Fibroblast of skin of right biceps (primary cell): ENCODE measurements at places on chromosomes 4 and X.

- no peak for DNase-seq
Measured at GRCh38 chr4:13794819-13795565, 167.5 kb upstream of the BOD1L1 start.

DNA sequence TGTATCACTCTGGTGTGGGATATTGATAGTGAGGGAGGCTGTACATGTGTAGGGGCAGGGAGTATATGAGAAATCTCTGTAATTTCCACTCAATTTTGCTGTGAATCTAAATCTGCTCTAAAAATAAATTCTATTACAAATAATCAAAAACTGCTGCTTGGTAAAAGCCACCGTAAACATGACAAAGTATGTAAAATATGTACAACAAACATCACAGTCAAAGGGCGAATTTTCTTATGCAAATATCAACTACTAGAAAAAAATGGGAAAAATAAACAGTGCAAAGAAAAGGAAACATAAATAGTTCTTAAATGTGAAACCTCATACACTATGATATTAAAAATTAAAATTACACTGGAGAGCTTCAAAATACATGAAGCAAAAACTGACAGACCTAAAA is 105.1 kb upstream of the DCLK2 start:
- no peak for DNase-seq

GRCh38 chr4:23114538-23114937 is 421.8 kb downstream of the GBA3 start:
- DNase-seq = no peak

DNA sequence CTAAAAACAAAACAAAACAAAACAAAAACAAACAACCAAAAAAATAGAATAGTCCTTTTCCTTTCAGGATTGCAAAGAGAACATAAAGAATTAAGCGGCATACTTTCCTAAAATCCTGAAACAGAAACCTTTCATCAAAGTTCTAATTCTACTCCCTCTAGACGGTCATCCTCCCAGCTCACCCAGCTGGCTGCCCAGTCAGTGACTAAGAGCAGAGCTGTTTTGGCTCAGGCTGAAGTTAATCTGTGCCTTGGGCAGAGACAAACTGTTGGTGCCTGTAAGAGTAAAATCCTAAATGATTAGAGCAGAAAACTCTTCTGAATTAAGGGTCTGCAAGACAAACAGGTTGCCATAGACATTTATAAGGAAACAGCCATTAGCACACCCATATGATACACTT is 17.6 kb upstream of the WAS start:
- DNase-seq = no peak

DNA sequence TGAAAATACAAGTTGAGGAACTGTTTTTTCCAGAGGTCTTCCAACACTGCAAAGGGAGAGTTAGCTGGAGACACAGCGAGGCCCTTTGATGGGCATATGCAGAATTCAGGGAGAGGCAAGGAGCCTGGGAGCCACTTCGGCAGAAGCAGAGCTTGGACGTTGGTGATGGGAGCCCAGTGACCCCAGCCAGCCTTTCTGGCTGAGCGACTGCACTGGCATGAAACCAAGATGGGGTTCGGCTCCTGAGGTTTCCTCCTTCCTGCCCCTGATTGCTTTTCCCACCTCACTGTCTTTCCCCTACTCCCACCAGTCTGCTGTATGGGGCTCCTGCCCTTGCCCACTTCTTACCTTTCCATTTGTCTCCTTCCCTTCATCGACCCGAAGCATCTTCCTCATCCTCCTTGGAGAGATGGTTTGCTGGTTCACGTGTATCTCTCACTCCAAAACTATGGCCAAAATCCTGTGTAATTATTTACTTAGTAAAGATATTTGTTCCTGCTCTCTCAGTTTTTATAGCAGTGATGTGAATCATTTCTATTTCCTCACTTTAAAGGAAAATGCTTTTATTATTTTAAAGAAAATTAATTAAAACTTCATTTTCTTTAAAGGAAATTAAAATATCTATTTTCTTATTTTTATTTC is 100.5 kb downstream of the NFKB1 start:
- DNase-seq = no peak

DNA sequence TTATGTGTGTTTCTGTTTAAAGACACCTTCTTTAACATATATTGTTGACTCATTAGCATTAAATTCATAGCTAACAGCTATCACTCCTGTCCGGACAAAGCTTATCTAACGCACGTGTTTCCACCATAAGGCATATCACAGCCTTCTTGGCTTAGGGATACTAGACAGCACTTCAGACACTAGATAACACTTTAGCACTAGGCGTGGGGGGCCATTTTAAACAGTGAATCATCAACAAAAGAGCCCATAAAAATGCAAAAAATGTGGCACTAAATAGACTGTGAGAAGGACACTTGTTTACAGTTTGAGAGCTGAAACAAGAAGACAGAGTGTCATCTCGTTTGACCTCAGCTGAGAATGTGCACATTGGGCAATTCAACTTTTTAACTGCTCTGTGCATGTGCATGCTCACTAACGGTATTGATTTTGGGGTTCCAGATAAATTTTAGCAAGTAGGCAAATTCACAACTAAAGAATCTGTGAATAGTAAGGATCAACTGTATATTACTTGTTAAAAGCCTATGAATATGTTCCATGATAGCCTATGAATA is 58.9 kb upstream of the RAI2 start:
- no peak for DNase-seq

GRCh38 chr4:189279188-189279587 is 661.5 kb upstream of the FRG1 start:
- DNase-seq = peak; percentile 95

GRCh38 chr4:145736241-145736831 is 56.4 kb downstream of the C4orf51 start:
- DNase-seq = peak; percentile 44

GRCh38 chrX:153883163-153883843 is 2.7 kb downstream of the L1CAM start:
- DNase-seq = no peak

GRCh38 chr4:5955201-5955821 is 62.4 kb upstream of the CRMP1 start:
- DNase-seq = no peak

GRCh38 chrX:50842221-50842620 is 28.2 kb upstream of the SHROOM4 start:
- DNase-seq = no peak

DNA sequence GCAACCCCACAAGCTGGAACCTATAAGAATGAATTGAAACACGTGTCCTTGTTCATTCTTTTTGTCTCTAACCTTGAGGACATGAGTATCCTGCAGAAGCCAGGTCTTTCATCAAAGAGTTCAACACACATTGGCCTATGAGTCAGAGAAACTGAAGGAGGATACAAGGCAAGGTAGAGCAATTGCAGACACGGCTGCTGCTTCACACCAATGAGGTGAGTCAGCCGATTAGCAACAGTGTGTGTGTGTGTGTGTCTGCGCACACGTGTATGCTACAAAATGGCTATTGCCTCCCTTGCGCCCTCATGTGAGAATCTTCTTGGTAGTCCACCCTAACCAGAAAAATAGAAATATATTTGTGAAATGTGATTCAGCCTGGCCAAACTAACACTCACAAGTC is 1477.7 kb upstream of the IGFBP7 start:
- DNase-seq = no peak

GRCh38 chr4:94926936-94927335 is 169.2 kb downstream of the BMPR1B start:
- DNase-seq = no peak

GRCh38 chrX:57951666-57952319 is 41.5 kb upstream of the ZXDA start:
- DNase-seq = no peak

- DNase-seq = no peak
Measured at GRCh38 chr4:131063878-131064277, 1967.9 kb downstream of the C4orf33 start.

- DNase-seq = no peak
Measured at GRCh38 chr4:172404676-172405075, 591.5 kb downstream of the GALNTL6 start.

DNA sequence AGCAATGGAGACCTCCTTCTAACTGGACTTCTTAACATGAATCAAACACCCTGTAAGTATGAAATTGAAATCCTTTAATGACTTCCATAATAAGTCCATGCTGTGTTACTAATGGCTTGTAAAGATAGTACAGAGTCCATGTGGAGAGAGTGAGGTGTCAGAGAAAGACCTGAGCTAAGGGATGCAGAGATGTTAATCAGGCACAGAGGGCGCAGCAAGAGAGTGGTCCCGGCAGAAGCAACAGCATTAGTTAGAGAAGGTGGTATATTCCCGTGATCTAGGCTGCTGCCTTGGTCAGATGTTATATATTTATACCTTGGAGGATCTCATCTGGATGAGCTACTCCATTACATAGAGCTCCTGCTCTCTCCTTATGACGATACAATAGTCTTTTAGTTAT is 295.3 kb downstream of the LDB2 start:
- DNase-seq = no peak

- DNase-seq = no peak
Measured at GRCh38 chr4:13833171-13833804, 205.8 kb upstream of the BOD1L1 start.

DNA sequence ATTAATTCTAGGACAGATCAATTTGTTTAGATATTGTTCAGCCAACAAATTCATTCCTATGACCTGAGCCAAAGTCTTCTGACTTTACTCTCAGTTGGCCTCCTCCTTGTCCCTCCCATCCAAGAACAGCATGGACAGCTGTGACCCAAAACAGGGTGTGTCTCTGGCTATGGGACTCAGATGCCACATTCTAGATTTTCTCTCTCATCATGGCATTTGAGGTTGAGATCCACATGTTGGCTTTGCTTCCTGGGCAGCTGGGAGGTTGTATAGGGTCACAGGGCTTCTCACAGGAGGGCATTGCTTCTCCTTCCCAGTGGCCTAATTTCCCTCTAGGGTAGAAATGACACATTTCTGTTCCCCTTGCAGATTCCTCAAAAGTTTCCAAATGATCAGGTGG is 22.6 kb upstream of the EGF start:
- DNase-seq = no peak

DNA sequence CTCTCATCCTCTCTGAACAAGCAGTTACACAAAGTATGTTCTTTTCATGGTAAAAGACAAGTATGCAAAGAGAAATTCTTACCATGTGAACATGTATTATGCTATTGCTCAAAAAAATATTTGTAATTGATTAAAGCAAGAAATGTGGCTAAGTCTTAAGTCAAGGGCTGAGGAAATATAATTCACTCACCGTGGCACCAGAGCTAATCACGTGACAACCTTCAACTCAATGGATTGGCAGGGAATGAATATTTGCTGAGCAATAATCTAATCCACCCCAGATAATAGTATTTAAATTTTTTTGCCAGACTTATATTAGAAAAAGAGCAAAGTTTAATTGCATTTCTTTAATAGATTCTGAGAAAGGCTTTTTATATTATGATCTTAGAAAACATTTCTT is 310.2 kb downstream of the HS3ST1 start:
- DNase-seq = no peak

DNA sequence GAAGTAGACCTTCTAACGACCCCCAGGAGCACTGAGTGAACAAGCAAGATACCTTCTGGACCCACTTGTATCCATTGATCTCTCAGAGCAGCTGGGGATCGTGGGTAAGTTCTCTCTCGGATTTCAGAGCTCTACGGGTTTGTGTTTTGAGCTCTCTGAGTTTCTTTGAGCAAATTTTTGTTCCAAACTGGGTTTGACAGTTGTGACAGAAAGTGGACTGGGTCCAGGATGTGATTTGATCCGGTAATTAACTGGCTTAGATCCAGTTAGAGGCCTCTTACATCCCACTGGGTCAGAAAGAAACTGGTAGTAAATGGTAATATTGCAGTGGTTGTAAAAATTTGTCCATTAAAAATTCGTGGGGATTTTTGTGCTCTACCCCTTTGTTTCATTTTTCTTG is 459.2 kb downstream of the INPP4B start:
- no peak for DNase-seq

DNA sequence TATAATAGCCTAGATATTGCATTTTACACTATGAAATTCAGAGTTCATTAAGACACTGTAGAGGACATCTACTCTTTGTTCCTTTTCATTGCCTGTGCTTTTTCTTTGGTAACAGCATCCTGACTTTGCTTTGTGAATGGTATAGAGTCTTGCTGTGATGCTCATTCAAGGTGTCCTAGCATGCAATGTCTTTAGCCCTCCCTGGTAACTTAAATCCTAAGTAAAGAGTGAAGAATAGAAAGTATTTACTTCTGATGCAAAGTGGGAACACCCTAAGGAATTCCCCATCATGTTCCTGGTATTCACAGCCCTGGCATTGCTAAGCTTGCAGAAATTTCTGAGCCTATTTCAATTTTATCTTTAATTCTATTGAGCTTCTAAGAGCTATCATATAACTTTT is 400.1 kb downstream of the FAT4 start:
- no peak for DNase-seq

- no peak for DNase-seq
Measured at GRCh38 chr4:123133397-123134050, 211.1 kb upstream of the NUDT6 start.

- DNase-seq = no peak
Measured at GRCh38 chr4:80710748-80711451, 319.6 kb upstream of the BMP3 start.

- DNase-seq = peak; percentile 39
Measured at GRCh38 chr4:147732518-147733235, 789 bp downstream of the ARHGAP10 start.

DNA sequence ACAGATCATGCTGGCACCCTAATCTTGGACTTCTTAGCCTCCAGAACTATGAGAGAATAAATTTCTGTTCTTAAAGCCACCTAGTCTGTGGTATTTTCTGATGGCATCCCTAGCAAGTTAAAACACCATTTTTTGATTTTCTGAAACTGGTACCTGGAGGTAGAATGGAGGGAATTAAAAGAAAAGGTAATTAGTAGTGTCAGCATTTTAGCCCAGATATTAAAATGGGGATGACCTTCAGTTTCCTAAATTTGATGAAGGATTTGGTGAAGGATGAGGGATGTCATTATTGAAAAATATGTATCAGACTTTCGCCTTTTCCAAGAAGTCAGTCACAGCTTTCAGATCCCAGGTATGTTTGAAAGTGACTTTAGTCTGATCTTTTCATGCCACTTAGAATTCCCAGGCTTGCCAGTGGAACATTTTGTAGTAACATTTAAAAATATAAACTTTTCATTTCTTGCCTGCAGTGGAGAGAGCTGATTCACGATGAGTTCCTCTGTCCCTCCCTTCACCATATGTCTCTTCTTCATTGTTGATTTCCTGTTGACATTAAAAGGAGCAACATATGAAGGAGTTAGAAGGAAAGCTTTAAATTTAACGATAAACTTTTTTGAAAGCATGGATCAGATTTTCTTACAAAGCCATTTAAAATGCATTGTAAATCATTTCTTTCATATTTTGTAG is 169.4 kb downstream of the SLIT2 start:
- no peak for DNase-seq
